ENCODE measurements at places on chromosomes 16 and 17.

DNA sequence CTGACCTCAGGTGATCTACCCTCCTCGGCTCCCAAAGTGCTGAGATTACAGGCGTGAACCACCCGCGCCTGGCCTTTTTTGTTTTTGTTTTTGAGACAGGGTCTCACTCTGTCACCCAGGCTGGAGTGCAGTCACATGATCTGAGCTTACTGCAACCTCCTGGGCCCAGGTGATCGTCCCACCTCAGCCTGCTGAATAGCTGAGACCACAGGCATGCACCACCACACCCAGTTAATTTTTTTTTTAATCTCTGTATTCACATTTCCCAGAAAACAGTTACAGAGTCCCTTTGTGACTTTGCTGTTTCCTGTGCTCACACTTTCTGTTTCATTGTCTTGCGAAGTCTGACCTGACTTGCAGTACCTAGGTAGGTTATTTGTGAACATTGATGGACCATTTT is 2.7 kb downstream of the CLUAP1 start:
- DNase-seq: no peak

DNA sequence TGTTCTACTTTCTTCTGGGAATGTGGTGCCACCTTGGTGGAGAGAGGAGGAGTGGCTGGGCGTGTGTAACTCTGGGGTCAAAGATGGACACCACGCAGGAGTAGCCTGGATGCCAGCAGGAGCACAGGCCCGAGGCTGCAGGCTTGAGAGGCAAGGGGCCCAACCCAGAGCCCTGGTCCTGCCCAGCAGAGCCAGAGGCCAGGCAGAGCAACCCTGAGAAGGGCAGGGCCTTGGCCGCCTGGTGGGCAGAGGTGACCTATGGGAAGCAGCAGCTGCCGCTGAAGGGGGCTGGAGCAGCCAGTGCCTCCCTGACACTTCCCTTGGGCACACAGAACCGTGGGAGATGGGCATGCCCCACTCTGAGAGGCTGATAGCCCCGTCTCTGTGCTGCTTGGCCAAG is 18.0 kb upstream of the CPSF4L start:
- no peak for DNase-seq

DNA sequence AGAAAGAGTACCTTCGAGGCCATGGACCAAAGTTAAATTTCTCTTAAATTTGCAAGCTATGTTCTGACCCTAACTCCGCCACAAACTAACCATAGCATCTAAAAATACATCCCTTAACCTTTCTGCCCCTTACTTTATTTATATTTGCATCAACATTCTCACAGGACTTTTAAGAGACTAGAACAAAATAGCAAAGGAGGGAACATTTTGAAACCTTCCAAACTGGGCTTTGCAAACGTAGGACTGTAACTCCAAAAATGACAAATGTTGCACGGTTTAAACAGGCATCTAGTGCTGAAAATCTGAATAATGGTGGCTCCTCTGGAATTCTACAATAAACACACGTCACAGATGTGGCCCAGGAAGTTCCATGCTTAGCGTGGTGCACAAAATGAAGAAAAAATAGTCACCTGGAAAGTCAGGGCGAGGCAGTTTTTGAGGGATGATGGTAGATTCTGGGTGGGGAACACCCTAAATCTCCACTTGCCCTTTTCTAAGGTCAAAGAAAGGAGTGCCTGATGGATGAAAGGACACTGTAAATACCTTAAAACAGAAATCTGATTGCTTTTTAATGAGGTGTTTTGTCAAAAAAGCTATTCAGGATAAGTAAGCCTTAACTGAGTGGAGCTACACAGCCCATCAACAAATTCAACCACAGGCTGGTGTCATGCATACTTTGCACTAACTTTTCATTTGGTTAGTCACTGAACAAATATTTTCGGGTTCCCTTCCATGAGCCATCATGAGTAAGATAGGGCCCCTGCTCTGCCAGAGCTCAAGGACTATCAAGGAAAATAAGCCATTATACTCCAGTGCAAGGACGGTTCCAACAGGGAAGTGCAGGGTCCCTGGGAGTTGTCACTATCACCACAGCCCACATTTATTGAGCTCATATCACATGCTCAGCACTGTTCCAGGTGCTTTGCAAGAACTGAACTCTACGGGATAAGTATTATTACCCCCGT is 21.2 kb downstream of the ARHGAP17 start:
- DNase-seq: no peak

- DNase-seq: no peak
These were observed 9.1 kb downstream of the TEKT3 start for GRCh38 chr17:15332338-15332737.

DNA sequence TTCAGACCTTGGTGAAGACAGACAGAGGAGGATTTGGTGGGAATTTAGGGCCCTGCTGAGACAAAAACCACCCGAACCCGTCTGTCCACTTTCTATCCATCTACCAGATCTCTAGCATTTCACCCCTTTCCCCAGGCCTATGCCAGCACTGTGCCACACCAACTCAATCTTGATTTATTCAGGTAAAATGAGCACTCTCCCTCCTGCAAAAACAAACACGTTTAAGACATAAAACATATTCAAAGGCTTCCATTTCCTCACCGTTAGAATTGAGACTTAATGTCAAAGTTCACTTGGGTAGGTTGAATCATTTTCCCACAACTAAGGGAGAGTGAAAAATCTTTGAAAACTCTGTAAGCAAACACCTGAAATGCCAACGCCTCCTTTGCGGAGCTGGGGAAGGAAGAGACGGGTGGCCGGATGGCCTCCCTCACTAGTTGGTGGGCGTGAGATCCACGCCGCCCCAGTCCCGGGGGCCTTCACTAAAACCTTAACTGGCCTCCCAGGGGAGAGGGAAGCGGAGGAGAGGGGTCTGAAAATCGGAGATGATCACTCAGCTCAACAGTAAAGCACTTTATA is 862 bp downstream of the DCAKD start:
- DNase-seq: peak; percentile 16

- DNase-seq: no peak
These were observed 25.1 kb upstream of the TMC7 start for GRCh38 chr16:18958621-18959029.

DNA sequence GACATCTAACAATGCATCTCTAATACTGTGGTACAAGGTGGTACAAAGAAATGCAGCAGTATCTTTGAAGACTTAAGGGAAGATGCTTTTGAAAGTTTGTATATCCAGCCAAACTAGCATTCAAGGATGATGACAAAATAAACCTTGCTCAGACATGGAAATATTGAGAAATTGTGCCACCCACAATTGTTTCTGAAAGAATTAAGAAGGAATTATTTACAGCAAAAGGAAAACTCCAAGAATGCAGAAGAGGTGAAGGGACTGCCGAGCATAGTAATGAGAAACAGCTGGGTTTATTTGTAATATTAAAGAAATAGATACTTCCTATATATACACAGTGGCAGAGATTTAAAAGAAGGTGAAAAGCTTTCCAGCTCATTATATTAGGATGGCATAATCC is 29.5 kb downstream of the PMFBP1 start:
- DNase-seq: peak; percentile 63

DNA sequence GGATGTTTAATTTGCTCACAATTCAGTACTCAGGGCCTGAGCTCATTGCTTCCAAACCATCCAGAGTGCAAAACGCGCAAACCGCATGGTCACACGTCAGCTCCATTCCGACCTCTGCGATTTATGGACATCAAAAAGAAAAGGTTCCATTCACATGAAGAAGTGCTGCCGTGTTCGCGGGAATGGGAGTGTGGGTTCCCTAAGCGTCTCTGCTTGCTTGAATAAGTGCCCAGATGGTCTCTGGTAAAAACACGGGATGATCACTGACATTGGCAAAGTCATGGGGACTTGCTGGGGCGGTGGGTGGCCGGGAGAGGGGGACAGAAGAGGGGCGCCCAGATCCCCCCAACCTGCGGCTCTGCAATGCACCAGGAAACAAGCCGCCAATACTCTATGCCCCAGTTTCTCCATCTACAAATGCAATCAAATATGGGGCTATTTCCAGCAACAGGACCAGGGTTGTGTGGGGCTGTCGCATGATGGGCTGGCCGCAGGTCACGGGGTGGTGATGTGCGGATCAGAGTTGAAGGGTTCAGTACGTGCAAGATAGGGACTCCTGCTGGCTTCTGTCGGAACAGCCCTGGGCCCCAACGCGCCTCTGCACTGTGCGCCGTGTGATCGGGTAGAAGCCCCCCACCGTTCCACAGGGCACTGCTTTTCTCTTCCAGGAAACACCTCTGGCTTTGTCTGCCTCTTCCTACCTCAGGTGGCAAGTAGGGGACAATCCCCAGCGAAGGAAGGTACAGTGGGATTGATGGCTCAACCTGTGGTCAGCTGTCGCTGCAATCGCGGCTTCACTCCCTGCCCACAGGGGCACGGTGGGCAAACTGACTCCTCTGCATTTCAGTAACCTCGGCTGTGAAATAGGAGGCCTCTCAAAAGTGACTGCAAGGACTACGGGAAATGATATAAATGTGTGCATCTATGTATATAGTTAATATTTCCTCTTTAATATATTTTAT is 11.2 kb downstream of the FOXF1 start:
- DNase-seq: no peak

- peak; percentile 73 for DNase-seq
These were observed 6.4 kb upstream of the GRN start for GRCh38 chr17:44338702-44339101.

DNA sequence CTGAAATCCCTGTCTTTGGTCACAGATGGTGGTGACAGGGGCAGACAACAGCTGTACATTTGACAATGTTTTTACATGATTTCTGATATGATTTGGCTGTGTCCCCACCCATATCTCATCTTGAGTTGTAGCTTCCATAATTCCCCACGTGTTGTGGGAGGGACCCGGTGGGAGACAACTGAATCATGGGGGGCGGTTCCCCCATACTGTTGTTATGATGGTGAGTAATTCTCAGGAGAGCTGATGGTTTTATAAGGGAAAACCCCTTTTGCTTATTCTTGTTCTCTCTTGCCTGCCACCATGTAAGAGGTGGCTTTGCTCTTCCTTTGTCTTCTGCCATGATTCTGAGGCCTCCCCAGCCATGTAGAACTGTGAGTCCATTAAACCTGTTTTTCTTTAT is 353.9 kb downstream of the CPPED1 start:
- DNase-seq: peak; percentile 78

GRCh38 chr17:73777131-73777449 is 132.8 kb upstream of the SDK2 start:
- DNase-seq: no peak

GRCh38 chr17:43583332-43583731 is 37.2 kb upstream of the ETV4 start:
- no peak for DNase-seq

GRCh38 chr17:15081008-15081407 is 184.1 kb downstream of the PMP22 start:
- no peak for DNase-seq

GRCh38 chr17:82098939-82099763 is 1.1 kb upstream of the FASN start:
- DNase-seq: no peak

GRCh38 chr17:72928454-72929136 is 163.9 kb downstream of the SLC39A11 start:
- DNase-seq: no peak

DNA sequence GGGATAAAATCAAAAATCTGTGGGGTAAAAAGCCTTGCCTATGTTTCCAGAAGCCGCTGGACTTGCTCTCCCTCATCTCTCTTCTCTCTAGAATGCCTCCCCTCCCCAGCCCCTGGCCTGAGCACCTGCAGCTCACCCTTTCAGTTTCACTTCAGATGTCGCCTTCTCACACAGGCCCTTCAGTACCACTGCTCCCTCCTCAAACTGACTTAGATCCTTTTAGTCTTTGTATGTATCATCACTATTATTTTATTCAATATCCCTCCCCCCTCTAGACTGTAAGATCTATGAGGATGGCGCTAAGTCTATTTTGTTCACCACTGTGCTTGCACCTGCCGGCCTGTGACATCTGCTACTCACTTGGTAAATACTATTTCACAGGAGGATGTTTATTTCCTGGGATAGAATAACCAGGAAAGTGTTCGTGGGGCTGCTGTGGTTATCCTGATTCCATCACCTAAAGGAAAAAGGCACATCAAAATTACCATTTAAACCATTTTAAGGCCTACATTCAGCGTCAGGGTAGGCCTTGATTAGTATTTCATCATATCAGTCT is 122.3 kb downstream of the MRTFB start:
- no peak for DNase-seq

GRCh38 chr16:72434159-72434558 is 262.2 kb upstream of the PMFBP1 start:
- no peak for DNase-seq

DNA sequence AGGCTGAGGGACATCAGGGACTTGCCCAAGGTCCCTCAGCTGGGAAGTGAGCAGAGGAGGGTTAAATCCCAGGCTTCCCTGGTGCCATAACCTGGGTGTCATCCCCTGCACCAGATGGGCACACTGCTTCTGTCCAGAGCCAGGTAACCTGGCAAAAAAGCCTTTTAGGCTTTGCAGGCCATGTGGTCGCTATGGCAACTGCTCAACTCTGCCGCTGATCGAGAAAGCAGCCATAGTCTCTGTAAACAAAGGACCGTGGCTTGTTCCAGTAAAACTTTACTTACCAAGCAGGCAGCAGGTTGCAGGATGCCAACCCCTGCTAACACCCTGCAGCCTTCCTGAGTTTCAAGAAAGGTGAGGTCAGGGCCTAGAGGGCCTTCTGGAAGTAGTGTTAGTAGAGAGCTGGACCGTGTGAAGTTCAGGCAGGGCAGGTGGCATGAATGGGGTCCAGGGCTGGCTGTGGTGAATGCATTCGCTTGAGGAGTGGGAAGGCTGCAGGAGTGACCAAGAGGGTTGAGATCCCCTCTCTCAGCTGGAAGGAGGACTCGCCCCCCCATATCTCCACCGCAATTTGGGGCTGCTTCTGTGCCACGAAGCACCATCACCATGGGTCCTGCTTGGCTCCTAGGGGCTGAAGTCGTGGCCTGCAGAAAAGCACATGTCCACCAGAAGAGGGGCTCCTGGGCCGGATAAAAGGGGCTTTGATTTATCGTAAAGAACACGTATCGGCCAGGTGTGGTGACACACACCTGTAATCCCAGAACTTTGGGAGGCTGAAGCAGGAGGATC is 91.3 kb downstream of the SOCS1 start:
- no peak for DNase-seq

All from inflammatory macrophage treated with lipopolysaccharide for 1 hour (primary cell).